CD4-positive, alpha-beta T cell treated with Interleukin-4 for 4 hours (primary cell): ENCODE measurements at places on chromosomes 1 and 21.

GRCh38 chr1:36776256-36776655 lies 258.1 kb downstream of the GRIK3 start:
- DNase-seq = no peak

DNA sequence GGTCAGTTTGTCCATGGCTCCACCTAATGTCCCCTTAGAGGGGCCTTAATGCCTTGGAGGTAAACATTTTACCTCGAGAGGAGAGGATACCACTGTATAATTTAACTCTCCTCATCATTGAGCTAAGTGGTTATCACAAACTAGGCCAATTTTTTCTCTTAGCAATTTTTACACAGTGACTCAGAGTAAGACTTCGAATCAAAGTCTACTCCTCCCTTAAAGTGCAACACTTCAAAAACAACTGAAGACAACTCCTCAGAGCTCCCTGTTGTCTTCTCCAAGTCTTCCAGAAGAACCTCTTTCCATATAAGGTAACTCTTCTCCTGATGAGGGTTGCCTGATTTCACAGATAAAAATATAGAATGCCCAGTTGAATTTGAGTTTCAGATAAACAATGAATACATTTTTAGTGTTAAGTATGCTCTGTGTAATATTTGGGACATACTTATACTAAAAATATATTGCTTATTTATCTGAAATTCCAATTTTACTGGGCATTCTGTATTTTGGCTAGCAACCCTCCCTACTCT lies 4.9 kb upstream of the PTGFRN start:
- DNase-seq = no peak

DNA sequence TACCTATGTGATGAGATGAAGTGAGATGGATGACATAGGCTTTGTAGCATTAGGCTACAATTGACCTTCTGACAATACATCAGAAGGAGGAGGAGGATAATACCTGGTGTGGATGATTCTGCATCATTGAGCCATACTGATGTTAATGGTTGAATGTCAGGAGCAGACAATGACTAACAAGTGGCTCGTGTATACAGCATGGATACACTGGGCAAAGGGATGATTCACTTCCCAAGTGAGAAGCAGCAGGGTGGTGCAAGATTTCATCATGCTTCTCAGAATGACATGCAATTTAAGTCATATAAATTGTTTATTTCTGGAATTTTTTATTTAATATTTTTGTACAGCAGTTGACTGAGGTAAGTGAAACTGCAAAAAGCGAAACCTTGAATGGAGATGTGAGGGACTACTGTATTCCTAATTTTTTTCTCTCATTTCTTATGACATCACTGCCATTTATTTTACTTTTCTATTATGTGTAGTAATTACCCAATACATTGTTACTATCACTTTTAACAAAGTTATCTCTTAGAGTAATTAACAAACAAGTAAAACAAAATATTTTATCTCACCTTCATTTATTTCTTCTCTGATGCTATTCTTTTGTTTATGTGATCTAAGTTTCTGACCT lies 34.4 kb upstream of the COP1 start:
- DNase-seq = no peak

DNA sequence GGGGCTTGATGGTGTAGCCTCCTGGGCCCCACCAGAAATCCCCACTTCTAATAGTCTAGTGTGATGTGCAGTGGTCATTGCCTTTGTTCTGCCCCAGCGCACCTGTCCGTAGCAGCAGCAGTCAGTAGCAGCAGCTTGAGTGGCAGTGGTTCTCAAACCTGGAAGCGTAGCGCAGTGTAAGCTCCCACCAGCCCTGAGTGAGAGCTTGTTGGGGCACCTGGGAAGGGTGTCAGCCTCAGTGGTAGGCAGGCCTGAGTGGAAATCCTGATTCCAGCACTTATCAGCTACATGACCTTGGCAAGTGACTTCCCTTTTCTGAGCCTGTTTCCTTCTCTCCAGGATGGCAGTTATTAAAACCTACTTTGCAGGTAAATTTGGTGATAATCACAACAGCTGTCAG lies 41.6 kb upstream of the EPHA8 start:
- DNase-seq = no peak

GRCh38 chr1:241715435-241715834 lies 63.4 kb downstream of the WDR64 start:
- DNase-seq = no peak

DNA sequence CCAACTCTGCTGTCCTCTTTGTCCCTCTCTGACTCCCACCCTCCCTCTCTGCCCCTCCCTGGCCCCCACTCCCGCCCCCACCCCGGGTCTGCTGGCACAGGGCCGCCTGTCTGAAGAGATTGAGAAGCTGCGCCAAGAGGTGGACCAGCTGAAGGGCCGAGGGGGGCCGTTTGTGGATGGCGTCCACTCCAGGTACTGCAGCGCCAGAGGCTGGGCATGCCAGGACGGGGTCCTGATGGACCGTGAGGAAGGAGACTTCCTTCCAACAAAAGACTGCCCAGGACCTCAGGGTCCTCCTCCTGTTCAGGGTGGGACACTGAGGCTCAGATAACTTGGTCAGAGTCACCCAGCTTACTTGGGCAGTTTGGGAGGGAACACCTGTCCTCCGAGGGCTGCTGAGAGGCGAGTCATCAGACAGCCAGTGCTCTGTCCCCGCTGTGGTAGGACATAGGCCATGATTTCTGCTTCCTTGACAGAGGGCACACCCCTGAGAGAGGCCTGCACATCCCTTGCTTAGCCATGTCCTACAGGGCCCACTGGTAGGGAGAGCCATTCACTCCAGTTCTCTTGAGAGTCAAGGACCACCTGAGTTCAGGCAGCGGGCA lies 23.4 kb downstream of the PPFIA4 start:
- no peak for DNase-seq

GRCh38 chr21:33128538-33128937 lies 58.6 kb downstream of the OLIG1 start:
- DNase-seq = no peak

DNA sequence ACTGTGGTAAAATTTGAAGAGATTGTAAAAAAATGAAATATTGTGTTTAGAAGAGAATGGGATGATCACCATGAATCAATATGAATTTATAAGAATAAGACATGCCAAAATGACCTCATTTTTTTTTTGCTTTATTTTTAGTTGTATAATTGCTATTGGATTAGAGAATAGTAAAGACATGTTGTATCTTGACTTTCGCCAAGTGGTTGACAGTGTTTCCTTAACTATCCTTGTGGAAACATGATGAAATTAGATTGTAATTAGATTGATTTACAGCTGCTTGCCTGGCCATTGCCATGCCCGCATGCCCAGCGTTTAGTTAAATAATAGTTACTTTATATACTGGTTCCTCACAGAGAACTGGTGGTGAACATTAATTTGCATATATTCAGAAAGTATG lies 154.9 kb downstream of the MAGI3 start:
- DNase-seq = no peak

DNA sequence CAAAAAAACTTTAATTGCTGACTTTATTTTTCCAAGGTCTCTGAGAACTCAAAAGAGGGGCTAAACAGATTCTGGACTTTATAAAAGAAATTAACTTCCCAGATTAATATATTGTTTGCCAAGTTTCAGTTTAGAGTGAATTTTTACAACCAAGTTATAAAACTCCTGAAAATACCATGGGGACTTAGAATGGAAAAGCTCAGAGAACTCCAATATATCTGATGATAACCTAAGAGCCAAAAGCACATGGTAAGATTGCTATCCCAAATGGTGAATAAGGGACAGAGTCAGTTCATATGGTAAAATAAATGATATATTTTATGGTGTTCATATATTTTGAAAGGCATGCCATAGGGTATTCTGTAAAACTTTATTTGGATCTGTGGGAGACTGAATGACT lies 470.9 kb downstream of the TTLL7 start:
- DNase-seq = no peak

DNA sequence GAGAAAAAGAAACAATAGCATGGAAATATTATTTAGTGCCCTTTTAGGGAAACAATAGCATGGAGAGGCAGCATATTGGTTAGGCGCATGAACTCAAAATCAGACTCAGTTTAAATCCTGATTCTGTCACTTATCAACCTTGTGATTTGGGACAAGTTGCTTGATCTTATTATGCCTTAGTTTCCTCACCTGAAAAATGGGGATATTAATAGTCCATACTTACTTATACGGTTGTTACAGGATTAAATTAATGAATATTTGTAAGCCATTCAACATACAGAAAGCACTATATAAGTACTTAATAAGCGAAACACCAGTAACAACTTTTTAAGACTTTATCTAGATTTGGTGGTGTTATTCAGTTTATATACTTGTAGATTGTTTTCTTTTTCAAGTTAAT lies 1.2 kb downstream of the TSEN15 start:
- no peak for DNase-seq
